ENCODE measurements at places on chromosomes 13 and 19.

DNA sequence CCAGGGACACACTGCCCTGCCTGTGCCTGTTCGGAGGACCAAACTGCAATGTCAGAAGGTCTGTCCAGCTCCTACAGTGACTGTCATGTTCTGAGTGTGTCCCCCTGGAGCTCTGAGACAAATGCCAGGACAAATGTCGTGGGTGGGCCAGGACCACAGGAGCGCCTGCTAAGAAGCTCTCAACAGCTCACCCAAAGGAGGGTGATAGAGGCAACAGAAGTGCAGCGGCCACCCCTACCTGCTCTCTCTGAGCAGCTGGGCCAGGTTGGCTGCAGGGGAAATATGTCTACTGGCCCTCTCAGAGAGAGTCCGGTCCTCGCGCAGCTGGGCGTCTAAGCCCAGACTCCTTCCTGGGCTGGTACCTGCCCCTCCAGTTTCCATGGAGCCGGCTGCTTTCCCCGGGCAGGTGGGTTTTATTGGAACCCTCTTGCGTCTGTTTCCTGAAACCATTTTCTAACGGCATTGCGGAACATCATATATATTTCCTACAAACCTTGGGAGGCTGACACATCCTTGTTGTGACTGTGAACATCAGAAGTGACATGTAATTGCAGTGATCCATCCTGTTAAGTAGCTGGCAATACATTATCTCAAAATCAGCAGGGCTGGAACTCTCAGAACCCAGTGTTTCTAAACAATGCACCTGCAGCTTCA is 78.1 kb downstream of the CHST8 start:
- no peak for DNase-seq

GRCh38 chr13:35345992-35346391 is 130.5 kb downstream of the MAB21L1 start:
- no peak for DNase-seq

DNA sequence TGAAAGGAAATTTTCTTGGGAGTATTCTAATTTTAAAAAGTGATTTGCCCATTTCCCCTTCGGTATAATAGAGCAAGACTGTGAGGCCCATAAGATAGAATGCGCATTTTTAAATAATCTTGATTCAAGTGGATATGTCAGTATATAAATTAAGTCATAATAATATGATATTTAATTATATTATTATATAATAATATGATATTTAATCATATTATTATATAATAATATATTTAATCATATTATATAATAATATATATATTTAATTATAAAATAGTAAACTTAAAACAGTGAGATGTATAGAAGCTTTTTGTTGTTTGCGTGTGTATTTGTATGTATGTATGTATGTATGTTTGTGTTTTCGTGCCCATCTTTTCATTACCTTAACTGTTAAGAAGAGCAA is 682.5 kb downstream of the PCDH9 start:
- no peak for DNase-seq

DNA sequence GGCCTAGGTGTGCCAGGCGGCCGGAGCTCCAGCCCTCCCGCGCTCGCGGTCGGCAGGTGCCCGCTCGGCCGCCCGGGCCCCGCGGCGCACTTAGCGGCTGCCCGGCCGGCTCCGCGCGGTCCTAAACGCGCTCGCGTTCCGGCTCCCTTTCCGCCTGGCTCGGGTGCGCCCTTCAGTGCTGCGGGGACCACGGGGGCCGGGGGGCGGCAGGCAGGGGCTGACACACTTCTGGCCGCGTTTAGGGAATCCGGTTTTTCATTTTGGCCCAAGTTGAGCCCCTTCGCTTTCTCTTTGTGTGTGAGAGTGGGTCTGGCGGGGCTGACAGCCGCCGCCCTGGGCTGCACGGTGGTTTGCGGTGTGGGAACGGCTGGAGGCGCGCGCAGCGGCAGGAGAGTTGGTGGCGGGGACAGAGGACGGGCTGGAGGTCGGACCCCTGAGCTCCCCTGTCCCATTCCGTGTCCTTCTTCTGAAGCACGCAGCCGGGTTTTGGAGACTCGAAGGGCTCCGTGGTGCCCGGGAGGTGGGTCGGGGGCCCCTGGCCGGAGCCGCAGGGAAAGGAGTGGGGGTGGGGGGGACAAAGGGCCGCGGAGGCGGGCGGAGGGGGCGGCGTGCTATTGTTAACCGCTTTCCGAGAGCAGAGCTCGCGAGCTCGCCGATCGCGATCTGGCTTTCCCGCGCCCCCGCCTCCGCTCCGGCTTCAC is 3.1 kb downstream of the FGF9 start:
- DNase-seq = peak; percentile 37

DNA sequence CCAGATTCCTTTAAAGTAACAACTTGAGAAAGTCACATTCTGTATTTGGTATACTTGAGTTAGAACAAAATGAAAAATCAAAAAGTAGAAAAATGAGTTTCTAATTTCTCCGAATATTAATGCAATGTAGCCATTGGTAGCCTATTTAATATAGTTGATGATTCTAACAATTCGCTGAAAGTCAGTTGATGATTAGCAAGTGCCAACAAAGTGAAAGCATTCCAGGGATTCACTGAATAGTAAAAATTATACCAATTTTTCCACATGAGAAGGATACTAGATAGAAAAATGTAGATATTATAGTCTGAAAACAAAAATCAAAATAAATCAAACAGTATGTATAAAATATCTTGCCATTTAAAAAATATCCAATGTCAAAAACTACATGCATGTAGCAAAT is 117.2 kb downstream of the FREM2 start:
- DNase-seq = no peak

DNA sequence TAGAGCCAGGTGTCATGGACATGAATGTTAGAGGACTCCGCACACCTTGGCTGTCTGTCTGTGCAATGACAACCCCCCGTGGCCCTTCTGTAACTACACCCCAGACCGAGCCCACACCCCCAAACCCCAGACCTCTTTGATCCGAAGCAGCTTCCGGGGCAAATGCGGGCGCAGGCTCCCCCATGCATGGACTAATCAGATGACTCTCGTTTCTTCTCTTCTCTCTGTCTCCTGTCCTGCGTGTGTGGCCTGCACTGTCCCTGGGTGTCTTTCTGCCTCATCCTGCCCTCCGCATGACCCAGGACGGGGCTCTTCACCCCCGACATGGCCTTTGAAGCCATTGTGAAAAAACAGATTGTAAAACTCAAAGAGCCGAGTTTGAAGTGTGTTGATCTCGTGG is 38.9 kb downstream of the TMED1 start:
- no peak for DNase-seq

- peak; percentile 24 for DNase-seq
Measured at GRCh38 chr13:28805193-28805819, 14.8 kb upstream of the MTUS2 start.

GRCh38 chr13:37141011-37141410 is 35.5 kb upstream of the CSNK1A1L start:
- no peak for DNase-seq

- DNase-seq = no peak
Measured at GRCh38 chr13:93422980-93423543, 196.5 kb downstream of the GPC6 start.

GRCh38 chr19:5916181-5916708 is 2.2 kb downstream of the CAPS start:
- no peak for DNase-seq

DNA sequence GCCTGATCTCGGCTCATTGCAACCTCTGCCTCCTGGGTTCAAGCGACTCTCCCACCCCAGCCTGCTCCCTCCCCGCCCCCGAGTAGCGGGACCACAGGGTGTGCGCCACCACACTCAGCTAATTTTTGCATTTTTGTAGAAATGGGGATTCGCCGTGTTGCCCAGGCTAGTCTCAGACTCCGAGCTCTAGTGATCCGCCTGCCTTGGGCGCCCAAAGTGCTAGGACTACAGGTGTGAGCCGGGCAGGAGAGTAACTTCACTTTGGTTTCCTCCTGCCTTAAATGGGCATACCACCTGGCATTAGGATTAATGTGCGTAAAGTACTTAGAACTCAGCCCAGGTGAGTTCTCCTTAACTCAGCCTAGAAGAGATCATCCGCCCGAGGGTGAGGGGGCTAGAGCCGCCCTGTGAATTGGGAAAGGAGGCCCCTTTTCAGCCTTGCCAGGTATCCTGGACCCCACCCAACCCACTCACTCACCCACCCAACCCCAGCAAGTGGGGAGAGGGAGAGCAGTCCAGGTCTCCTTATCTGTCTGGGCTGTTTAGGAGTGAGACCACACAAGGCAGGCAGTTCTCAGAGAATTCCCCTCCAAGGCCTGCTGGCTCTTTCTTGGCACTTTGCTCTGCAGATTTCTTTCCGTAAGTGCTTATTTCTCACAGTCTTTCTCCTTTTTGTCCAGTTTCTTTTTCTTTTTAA is 1.2 kb upstream of the ZFP36 start:
- no peak for DNase-seq

- no peak for DNase-seq
Measured at GRCh38 chr13:114015969-114016295, 42.1 kb upstream of the C13orf46 start.

DNA sequence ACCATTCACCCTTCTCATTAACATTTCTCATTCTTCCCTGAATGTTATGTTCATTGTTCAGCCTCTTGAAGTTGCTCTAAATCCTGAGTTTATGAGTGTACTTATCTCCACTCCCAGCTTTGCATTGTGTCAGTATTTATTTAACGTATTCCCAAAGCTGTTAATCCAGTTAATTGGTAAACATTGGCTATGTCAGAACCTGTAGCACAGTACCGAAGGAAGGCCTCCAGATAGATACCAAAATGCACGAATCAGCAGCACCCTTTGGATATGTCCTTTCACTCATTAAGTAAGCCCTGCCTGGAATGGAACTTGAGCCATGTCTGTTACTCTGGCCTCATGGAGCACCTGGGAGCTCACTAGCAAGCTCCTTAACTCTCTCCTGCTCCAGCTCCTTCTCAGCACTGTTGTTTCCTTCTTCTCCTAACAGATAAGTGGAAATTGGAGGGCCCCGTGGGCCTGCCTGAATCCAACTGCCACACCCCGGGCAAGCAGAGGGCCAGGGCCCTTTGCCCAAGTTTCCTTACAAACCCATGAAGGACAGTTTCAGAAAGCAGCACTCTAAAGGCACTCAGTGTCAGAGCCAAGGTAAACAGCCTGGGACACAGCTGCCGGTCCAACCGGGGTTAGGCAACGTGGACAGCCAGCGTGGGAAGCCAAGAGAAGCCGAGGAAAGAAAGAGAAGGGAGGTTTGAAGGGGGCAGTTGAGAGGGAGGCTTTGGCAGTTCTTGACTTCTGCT is 155.0 kb upstream of the SERP2 start:
- DNase-seq = no peak

DNA sequence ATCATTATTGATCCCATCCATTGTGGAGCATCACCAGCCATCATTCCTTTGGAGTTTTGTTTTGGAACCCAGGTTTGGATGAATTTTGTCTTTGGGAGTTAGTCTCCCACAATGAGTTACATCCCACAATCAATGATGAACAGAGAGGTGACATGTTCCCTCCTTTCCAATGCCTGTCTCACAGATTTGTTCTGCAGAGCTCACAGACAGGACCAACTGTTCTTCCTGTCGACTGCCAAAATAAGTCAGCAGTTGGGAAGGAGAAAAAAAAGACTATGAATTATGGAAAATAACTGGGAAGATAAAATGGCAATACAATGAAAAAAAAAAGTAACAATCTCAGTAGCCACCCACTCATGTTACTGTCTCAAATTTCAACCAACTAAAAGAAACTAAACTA is 489.1 kb downstream of the MYO16 start:
- DNase-seq = no peak

DNA sequence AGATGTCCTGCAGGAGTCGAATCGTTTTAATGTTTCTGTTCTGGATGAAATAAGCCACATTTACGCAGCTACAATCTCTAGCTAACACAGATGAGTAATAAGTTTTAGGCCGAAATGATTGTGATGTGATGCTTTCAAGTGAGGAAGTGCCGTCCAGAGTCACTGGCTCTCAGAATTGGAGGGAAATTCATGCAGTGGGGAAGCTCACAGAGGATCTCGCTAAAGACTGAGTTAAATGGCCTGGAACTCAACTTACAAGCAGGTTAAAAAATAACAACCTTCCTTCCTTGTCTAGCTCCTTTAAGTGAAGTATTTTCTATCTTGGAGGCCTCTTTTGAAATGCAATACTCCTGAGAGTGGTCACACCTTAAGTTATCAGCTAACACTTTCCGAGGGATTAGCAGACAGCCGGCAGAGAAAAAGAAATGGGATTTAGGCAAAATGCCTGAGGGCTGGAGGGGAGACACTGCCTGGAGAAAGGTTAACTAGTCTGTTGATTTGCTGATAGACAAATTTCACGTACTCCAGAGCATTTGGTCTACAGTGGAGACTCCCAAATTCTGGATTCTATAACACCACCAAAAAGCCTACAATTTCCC is 74.2 kb downstream of the IRS2 start:
- DNase-seq = no peak

GRCh38 chr13:88074794-88075510 is 403.8 kb downstream of the SLITRK5 start:
- DNase-seq = no peak

DNA sequence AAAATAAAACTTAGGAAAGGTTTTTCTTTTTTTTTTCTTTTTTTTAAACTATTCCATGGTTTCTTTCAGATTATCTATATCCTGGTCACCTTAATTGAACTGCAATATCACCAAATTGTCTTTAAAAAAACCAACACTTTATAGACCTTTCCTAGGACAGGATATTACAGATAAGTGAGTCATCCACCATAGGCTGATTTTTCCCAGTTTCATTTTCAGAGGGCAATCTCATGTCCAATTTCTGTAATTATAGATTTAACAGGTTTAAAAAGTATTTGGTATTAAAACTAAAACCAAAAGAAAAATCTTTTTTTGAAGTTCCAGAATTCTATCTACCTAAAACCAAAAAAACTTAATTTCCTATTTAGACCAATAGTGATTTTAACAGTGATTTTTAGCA is 13.2 kb downstream of the SPART start:
- DNase-seq = no peak

DNA sequence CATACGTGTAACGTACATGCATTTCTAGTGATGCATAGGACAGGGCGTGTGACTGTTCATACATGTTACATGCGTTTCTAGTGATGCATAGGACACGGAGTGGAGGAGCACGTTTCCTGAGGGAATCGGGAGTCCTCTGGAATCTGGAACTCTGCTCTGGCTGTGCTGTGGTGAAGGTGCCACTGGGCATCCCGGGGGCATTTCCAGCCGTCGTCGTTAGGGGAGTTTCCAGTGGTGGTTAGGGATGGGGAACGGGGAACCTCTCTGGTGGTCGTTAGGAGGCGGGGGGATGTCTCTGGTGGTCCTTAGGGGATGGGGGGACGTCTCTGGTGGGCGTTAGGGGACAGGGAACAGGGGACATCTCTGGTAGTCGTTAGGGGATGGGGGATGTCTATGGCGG is 209.6 kb upstream of the SOX1 start:
- DNase-seq = no peak

- peak; percentile 26 for DNase-seq
Measured at GRCh38 chr19:17294051-17294891, 9.0 kb downstream of the ABHD8 start.

DNA sequence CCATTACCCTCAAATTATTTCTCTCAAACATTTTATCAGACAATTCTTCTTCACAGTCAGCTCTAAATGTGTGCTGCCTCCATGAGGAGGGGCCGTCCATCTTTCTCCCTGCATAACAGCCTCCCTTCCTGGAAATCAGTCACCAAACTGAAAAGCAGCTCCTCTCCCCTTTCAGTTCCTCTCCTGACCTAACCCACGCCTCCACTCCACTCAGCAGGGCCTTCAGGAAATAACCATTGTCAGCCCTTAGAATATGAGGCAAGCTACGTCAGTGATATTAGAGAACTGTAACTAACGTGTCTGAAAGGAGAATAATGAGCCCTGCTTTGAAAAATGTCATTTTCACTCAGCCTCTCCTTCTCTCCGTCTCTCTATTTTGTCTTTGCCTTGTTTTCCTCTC is 116.2 kb downstream of the OLFM4 start:
- no peak for DNase-seq
